ENCODE measurements at places on chromosomes 5 and 9.

DNA sequence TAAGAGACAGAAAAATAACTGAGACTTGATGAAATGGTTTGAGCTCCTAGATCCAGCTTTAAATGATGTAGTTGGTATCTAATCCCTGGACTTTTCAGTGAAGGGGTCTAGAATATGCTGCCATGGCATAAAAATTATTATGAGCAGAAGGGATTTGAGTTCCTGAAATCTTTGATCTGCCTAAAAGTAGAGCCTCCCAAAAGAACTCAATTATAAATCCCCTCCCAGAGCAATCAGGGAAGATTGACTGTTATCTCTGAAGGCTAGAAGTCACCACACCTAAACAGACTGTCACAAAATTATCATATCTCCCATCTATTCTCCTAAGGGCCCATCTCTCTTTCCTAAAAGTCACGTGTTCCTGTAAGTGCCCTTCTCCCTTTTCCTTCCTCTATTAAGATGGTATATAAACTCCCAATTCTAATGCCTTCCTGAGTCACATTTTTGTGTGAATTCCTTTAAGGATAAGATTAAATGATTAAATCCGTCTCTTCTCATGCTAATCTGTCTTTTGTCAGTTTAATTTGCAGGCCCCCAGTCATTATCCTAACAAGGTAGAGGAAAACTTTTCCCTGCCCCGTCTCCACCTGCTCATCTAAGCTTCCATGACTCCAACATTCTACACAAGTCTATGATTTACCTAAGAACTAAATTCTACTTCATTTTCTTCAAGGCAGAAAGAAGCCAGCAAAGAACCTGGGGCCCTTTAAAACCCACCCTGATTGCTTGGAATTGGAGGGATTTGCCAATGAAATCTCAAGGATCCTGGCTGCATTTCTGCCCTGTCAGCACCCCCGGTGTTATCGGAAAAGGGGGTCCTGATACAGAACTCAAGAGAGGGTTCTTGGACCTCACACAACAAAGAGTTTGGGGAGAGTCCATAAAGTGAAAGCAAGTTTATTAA lies 47.1 kb upstream of the PWWP2A start:
- no peak for DNase-seq

DNA sequence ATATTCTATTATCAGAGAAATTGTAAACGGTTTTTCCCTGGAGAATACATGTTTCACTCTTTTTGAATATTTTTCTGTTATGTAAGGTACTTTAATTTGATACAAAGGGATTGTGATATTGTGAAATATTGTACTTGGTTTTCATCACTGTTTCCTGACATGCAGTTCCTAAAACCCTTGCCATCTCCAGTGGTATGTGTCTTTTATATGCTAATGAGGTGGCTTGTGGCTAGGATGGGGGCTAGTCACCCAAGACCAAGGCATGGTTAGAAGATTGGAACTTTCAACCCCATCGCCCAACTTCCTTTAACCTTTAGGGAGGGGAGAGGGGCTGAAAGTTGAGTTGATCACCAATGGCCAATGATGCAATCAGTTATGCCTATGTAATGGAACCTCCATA lies 160.6 kb downstream of the TAF11L14 start:
- no peak for DNase-seq

DNA sequence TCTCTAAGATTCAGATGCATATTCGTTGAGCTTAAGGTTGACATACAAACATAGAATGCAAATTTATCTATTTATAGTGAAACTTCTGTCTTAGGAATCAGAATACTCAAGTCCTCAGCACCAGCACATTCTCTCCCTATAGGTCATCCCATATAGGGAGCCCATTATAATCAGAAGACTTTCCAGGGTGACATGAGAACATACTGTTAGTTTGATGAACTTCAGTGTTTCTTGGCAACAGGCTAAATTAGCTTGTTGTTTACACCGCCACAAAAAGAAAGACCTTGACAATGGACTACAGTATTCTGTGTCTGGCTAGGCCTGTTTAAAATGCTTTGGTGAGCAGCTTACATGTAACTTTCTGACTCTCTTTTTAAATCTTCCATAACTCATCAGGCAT lies 104.2 kb downstream of the TAF11L14 start:
- no peak for DNase-seq

GRCh38 chr9:87035879-87036278 lies 88.6 kb upstream of the GAS1 start:
- no peak for DNase-seq

- no peak for DNase-seq
Measured at GRCh38 chr5:108878756-108879155, 131.1 kb downstream of the FER start.

DNA sequence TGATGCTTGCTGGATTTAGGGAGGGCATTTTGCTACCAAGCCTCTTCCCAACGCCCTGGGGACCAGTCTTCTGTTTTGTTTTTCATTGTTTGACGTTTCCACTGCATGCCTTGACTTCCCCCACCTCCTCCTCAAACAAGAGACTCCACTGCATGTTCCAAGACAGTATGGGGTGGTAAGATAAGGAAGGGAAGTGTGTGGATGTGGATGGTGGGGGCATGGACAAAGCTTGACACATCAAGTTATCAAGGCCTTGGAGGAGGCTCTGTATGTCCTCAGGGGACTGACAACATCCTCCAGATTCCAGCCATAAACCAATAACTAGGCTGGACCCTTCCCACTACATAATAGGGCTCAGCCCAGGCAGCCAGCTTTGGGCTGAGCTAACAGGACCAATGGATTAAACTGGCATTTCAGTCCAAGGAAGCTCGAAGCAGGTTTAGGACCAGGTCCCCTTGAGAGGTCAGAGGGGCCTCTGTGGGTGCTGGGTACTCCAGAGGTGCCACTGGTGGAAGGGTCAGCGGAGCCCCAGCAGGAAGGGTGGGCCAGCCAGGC lies 23.0 kb downstream of the PCDHGC5 start:
- no peak for DNase-seq

- DNase-seq = no peak
Measured at GRCh38 chr9:89505911-89506310, 8.0 kb upstream of the SEMA4D start.

DNA sequence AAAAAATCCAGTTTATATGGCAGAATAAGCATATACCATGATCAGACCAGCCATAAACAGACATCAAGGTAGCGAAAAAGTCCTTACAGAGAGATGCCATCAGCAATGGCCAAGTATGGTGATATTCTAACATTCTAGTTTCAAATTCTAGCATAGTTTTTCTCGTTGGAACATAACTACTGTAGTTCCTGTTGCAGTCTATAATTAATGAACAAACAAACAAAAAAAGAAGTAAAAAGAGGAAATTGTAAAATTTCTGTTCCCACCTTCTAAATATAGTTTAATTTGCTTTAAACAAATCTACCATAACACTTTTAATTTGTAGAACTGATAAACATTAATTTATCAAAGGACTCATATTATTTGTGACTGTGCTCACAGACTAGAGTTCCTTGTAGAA lies 9.9 kb upstream of the CD180 start:
- DNase-seq = no peak

DNA sequence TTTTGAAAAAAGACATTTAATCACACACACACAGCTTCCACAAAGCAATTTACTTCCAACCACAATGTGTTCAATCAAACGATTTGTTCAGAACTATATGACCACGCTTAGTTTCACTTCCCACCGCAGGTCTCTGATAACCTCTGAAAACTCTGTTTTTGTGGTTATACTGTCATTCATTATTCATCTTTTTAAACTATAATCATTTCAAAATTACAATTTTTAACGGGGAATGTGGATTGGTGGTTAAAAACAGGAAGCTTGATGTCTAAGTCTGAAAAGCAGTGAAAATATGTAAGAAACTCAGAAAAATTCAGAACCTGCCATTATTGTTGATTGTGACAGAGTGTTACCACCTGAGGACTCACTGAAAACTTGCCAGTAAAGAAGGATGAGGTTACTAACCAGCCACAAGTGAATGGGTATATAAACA lies 12.7 kb upstream of the TMEM174 start:
- DNase-seq = no peak

- no peak for DNase-seq
Measured at GRCh38 chr5:157817387-157817702, 41.6 kb downstream of the CLINT1 start.

- DNase-seq = no peak
Measured at GRCh38 chr5:74468421-74468820, 172.1 kb downstream of the ENC1 start.

- no peak for DNase-seq
Measured at GRCh38 chr9:105278751-105279150, 34.3 kb downstream of the SLC44A1 start.

- peak; percentile 55 for DNase-seq
Measured at GRCh38 chr5:969408-969839, 39.2 kb upstream of the NKD2 start.

DNA sequence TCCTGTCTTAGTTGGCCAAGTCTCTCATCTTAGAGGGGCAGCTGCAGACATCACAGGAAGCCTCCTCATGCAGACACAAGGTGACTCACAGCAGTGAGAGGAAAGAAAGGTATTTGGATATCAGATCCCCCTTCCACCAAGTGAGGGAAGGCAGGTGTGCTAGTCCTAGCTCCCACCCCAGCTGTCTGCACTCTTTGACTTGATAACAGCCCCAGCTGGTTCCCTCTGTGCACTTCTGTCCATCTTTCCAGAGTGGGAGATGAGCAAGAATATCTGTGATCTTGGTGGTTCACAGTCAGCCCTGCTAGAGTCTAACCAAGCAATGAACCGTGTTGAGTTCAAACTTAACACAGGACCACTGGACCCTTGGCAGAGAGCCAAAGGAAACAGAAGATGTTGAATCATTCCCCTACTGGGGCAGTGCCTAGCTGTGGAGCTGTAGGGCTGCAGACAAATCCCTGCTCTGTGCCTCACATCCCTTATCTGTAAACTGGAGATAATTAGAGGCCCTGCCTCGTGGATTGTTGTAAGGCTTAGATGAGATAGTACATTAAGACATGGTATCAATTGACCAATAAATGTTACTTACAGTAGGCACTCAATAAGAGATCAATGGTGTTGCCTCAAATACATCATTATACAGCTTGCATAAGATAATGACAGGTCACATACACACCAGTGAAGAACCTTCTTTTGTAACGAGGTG lies 39.1 kb downstream of the SH3RF2 start:
- DNase-seq = no peak

DNA sequence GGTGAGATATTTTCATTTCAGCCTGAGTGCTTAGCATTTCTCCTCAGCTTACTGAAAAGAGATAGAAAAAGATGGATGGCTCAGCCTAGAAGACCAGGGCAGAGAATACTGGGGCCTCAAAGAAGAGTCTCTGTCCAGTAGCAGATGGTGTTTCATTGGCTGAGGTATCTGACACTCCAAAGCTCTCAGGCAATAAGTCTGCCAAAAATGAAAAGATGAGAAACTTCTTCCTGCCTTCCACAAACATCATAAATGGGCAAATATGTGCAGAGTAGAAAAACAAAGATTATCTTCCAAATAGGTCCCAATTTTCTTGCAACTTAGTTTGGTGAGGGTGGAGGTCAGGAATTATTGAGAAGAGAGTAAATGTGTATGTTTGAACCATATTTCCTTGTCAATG lies 87.4 kb upstream of the ICE1 start:
- DNase-seq = no peak

GRCh38 chr9:16705111-16705604 lies 165.3 kb downstream of the BNC2 start:
- DNase-seq = no peak

- DNase-seq = no peak
Measured at GRCh38 chr9:93830606-93831005, 124.5 kb downstream of the BARX1 start.

DNA sequence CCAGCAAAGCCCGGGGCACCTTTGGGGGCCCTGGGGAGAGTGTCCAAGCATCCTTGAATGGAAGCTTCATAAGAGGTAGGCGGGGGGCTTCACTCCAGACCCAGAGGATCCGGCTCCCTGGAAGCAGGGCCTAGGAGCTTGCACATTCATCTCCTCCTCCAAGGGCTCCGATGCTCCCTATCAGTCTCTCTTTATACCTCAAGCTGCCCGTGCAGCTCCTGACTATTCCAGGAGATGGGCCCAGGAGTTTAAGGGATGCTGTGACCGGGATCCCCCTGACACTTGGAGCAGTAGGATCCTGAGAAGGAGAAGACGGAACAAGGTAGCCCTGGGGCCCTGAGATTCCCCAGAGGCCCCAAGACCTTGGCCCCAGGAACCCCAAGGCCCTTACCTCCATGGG lies 25.9 kb downstream of the CSF1R start:
- no peak for DNase-seq

GRCh38 chr9:86669422-86669821 lies 277.9 kb downstream of the GAS1 start:
- DNase-seq = no peak

- DNase-seq = no peak
Measured at GRCh38 chr5:143923634-143924266, 111.8 kb downstream of the HMHB1 start.

DNA sequence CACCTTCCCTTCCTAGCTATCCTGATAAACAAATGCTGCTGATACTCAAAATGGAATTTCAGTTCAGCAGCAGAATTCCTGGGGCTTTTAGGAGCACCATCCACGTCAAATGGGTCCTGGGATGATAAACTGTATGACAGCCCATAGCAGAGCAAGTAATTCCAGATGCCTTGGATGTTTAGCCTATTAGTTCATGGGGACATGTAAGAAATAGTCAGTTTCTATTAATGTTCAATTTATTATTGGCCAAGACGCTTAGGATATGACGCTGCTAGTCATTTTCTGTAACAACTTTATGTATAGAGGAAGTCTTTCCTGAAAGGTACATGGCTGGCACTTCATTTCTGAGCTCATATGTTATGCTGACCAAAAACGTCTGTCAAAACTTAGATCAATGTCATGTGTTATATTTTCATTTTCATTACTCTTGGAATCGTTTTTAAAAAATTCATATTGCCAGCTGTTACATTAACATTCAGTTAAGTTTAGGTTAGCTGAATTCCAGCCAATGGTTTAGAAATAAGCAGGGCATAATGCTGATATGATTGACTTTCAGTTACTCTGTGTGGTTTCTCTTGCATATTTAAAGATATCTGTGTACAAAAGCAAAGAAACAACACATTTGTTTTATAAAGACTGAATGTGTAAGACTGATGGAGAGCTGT lies 243.8 kb downstream of the CSNK1G3 start:
- DNase-seq = no peak

- no peak for DNase-seq
Measured at GRCh38 chr9:26746357-26747072, 146.1 kb downstream of the CAAP1 start.

- DNase-seq = no peak
Measured at GRCh38 chr9:82538634-82539033, 524.3 kb downstream of the RASEF start.

DNA sequence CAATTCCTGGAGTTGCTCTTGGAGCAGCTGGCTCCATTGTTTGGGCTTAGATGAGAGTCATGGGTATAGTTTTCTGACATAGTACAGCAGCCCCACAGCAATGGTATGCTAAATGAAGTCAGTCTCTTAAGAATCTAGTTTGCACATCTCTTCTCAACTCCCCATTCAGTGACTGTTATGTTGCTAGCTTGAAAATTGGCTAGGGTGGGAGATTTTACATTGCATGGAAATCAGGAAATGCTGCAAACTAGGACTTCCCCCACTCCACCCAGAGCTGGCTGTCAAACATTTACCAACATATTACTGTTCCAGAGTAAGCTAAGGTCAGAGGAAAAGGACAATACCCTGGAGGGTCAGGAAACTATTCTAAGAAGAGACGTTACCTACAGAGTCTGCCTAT lies 17.6 kb upstream of the FCHO2 start:
- no peak for DNase-seq

- DNase-seq = no peak
Measured at GRCh38 chr9:136090768-136091581, 4.1 kb downstream of the NACC2 start.

Data from activated CD8-positive, alpha-beta memory T cell treated with anti-CD3 and anti-CD28 coated beads for 24 hours (primary cell).